Endothelial cell of umbilical vein (primary cell): ENCODE measurements at places on chromosomes 1 and 21. TPM values are rescaled to one million over a fixed set of nuclear protein-coding genes. Genes with fewer than 3 reads are reported as not detected.

Gene OR2M3
- not detected in 2 replicates for total RNA-seq

Gene PGLYRP3
- total RNA-seq, result not detected in 2 replicates

DNA sequence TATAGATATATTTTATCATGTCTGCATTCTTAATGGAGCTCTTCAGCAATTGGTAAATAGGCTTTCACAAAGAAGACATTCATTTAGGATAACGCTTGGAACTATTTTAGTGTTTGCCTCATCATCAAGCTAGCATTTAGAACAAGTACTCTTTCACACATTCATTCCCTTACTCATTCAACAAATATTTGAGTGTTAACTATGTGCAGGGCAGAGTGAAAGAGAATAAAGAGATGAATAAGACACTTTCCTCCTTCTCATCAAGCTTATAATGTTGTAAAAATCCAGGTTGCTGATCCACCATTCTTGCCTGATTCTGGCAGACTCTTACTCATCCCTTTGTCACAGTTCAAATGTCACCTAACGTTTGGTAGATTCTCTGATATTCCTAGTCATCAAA is 386.3 kb upstream of the BEND5 start:
- no peak for DNase-seq

DNA sequence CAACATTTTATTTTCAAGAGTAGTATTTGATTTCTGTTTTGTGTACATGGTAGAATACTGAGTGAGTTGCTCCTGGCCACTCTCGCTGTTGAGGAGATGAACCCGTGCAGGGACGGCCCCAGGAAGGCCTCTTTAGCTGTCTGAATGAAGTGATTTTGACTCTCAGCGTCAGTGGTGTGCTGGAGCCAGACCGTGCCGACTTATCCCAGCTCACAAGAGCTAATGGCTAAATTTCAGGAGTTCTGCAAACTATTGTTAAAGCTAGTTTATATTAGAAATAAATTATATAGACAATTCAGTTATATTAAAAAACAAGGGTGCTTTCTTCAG is 111.2 kb upstream of the KIF26B start:
- no peak for DNase-seq

DNA sequence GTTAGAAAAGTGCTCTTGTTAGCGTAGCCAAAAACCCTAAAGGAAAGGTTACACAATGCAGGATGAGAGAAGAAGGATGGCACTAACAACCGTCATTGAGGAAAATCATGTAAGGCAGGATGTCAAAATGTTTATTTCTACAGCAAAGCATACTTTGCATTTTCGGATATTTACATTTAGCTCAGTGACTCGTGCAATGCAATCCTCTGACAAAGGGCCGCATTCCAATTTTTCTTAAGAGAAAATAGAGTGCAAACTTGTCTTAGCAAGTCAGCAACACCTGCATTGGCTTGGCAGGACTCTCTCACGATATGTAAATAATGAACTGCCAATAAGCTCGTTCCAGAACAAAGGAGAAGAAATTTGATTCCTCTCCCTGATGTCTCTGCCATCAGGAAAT is 33.3 kb downstream of the TIAM1 start:
- DNase-seq, result no peak

GRCh38 chr1:27724961-27725373 is 794 bp upstream of the FAM76A start:
- peak; percentile 5 for DNase-seq

- no peak for DNase-seq
Measured at GRCh38 chr1:33866281-33866680, 2.4 kb downstream of the HMGB4 start.

DNA sequence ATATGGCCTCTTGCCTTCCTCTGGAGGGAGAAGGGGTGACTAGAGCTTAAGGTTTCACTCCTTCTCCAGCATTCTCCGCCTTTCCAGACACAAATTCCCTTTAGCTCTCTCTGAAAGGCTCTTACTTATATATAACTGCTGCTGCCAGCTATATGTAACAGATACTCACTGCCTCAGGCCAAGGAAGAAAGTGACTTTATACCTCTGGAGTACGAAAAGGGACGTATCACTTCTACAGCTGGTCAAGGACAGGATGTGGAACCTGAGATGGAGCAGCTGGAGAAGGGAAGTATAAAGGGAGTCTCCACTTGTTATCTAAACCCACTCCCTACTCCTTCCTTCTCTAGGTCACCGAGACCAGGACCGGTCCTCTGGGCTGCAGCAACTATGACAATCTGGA is 102.4 kb downstream of the BRINP2 start:
- no peak for DNase-seq

DNA sequence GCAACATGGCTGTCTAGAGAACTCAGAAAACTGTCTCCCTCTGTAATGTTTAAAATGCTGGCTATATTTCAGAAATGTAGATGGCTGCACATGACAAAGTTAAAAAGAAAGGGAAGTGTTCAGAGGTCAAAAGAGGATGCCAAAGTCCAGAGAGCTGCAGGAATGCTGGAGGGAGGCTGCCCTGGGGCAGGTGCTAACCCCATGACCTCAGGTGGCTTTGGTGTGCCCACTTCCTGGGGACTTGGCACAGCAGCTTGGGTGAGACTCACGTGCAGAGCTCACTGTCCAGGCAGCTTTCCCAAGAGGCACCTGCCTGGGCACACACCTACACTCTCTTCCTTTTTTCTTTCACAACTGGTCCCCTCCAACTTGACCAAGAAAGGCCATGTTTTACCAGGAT is 256.4 kb downstream of the KCNJ6 start:
- no peak for DNase-seq
